ENCODE measurements at places on chromosomes 11 and 22.
A peak's percentile ranks its signal among the peaks of the same experiment; 100 is the strongest.

- DNase-seq = no peak
Measured at GRCh38 chr11:7999795-8000194, 12.7 kb downstream of the EIF3F start.

- DNase-seq = no peak
Measured at GRCh38 chr11:70521475-70522308, 123.4 kb downstream of the CTTN start.

DNA sequence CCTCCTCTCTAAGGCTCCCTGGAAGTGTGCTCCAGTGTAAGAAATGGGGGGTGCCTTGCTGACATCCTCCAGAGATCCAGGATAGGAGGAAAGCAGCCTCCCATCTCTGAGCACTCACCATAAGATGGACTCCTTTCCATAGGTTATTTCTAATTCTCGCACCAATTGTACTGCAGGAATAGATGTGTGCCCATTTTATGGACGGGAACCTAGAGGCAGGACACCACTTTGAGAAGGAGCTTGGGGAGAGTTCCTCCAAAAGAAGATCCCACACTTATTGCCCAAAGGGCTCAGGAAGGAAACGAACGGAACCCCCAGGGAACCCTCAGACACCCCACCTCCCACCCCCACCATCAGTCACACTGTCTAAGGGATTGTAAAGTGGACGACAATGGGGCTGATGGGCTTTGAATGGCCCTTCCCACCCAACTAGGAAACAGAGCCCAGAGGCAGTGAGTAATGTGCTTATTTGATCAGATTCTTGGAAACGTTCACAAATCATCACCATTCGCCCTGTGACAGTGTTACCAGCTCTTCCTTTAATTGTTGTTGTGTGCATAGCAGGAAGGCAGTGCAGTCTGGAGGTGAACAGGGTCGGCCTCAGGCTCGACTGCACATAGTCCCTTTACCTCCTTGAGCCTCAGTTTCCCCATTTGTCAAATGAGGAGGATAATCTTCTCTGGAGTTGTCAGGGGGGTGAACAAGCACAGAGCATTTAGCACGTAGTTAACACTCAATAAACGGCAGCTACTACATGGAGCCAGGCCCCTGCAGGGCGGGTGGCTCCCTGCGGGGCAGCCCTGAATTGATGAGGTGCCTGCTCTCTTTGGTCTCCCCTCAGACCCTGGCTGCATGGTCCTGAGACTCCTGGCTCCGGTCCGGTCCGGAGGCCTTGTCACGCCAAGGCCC is 8.4 kb upstream of the MN1 start:
- no peak for DNase-seq

DNA sequence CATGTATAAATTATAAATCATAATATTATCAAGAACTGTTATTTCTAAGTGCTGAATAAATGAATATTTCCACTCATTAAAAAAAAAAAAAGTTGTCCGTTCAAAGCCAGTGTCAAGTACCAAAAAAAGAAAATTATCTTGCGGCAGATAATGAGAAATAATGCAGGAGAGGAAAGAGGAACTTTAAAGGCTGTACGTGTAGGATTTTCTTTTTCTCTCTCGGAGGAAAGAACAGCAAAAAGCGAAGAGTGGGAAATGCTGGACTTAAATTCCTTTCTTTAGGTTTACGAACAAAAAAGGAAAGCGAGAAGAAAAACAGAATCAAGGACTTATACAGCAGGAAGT is 999 bp upstream of the CCDC83 start:
- no peak for DNase-seq

GRCh38 chr11:95789506-95790122 is at the start of gene FAM76B:
TSS of gene FAM76B (minus strand) at chr11:95789782. CDS start at chr11:95789478, 304 bp downstream.
- peak; percentile 93 for DNase-seq

- peak; percentile 9 for DNase-seq
Measured at GRCh38 chr22:31872209-31872608, 72.1 kb upstream of the YWHAH start.

DNA sequence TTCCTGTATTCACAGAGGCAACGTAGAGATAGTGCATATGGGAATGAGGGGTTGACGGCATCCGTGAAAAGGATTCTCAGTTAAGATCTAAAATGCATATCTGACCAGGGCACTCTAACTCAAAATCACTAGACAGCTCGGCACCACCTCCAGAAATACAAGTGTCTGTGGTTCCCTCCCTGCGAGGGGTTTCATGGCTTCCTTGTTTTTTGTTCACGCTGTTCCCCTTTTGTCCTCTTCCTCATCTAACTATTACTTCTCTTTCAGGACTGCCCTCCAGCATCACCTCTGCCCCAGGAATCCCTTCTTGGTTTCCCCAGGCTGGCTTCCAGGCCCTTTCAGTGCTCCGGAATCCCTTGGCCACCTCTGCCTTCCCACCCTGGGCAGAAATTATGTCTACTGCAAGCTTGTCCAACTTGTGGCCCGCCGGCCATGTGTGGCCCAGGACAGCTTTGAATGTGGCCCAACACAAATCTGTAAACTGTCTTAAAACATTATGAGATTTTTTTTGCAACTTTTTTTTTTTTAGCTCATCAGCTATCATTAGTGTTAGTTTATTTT is 159.9 kb downstream of the FBXO7 start:
- DNase-seq = no peak

- DNase-seq = no peak
Measured at GRCh38 chr22:50553310-50553709, 7.6 kb downstream of the KLHDC7B start.

DNA sequence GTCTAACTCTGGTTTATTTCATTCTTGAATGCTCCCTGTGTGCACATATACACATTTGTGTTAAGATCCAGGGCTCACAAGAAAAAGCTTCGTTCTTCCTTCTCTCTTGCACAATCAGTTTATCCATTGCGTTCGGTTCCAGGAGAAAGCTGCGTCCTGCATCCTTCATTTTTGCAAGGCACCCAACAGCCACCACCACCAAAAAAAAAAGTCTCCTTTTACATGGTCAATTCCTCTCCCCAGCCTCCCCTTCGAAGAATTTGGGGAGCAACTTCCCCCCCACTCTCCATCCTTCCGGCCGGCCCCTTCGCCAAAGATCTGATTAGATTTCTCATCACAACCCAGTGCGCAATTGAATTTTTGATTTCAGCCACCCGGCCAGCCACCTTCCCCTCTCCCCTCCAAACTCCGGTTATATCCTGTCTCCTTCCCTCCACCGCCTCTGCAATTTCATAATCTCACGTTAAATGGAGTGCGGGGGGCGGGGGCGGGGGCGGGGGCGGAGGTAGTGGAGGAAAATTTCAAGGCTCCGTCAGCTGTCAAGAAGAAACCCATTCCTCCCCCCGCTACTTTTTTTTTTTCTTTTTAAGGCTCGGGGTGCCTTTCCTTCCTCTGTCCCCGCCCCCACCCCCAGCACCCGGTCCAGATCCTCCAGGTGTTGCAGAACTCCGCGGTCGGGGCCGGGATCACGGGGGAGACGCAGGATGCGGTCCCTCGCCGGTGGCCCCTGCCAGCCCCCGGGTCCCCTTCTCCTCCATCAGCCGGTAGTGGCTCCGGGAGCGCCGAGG is 1166.5 kb downstream of the LRRC4C start:
- no peak for DNase-seq

DNA sequence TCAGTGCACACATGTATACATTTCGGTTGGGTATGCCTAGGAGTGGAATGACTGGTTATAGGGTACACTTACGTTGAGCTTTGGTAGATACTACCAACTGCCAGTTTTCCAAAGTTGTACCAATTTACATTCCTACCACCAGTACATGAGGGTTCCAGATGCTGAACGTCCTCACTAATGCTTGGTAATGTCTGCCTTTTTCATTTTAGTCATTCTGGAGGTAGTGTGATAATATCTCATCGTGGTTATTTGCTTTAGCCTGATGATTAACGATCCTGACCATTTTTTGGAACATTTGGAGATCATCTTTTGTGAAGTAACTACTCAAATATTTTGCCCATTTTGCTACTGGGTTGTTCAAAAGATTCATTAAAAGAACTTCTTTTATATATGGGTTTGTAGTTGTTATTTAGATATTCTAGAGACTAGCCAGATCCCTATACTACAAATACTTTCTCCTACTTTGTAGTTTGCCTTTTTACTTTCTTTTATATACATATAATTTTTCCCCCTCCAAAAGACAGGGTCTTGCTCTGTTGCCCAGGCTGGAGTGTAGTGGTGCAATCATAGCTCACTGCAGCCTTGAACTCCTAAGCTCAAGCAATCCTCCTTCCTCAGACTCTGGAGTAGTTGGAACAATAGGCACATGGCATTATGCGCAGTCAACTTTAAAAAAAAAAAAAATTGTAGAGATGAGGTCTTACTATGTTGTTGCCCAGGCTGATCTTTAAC is 62.1 kb downstream of the RBFOX2 start:
- DNase-seq = no peak

- no peak for DNase-seq
Measured at GRCh38 chr11:67301951-67302516, 1.3 kb upstream of the SSH3 start.

- no peak for DNase-seq
Measured at GRCh38 chr11:94871491-94872185, 101.7 kb downstream of the CWC15 start.

DNA sequence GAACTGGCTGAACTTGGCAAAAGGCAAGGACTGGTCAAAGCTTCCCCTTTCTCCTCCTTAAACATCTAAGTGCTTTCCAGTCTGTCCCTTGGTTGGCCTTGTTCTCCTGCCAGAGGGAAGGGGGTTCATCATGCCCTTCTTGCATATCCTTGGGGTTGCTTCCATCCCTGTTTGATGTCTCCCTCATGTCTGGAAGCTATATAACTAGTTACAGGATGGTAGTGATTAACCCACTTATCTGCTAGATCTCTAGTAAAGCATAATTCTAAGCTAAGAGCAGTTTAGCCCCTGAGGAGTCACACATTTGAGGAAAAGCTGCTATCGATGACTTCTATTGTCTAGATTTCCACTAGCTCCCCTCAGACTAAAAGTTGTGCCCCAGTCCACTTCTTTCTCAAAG is 22.9 kb downstream of the APOL5 start:
- no peak for DNase-seq

GRCh38 chr11:96841792-96842191 is 452.0 kb downstream of the JRKL start:
- no peak for DNase-seq

DNA sequence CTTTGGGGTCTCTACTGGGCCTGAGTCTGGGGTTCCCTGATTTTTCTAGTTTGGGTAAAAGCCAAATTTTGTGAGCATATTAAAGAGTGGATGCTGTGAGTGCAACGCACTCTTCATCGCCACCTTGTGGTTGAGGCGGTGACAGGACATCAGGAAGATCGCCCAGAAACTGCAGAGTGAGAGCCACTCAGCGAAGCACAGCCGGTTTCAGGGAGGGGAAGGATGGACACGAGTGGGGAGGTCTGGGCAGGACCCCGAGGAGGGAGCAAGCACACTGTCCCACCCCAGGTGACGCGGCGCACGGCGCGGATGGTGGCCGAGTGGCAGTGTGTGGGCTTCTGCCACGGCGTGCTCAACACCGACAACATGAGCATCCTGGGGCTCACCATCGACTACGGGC is 9.1 kb downstream of the SELENOO start:
- peak; percentile 57 for DNase-seq

GRCh38 chr22:44892803-44893730 is 116.7 kb downstream of the PHF21B start:
- DNase-seq = no peak

Data from CD8-positive, alpha-beta T cell (primary cell).